Islet precursor cell (in vitro differentiated cells): ENCODE measurements at places on chromosomes 1 and 21.

DNA sequence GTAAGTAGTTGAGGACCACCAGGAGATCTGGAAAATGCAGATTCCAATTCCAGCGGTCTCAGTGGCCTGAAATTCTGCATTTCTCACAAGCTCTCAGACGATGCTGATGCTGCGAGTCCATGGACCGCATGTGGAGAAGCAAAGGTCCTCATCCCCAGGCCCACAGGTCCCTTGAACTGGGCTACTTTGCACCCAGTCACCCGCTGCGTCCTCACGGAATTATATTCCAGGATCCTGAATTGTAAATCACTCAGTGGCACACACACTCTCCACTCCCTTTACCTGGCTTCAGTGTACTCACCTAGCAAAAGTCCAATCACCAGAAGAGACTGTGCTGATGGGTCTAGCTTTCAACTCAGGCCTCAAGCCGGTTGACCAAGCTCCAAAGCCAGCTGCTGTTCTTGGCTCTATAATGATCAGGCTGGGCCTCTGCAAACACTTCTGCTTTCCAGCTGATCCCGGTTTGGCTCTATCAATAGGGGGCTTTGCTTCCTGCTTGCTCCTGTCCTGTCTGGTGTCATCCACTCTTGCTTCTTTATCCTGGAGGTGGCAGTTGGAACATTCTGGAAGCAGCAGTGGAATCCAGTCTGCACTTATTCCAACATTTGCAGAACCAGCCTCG, 904 bp upstream of the RPL22 start:
- DNase-seq, result no peak

- no peak for DNase-seq
Observed at GRCh38 chr1:186446152-186446551, 14.8 kb downstream of the PDC start.

- DNase-seq, result no peak
Observed at GRCh38 chr1:7644961-7645750, 125.9 kb upstream of the VAMP3 start.

DNA sequence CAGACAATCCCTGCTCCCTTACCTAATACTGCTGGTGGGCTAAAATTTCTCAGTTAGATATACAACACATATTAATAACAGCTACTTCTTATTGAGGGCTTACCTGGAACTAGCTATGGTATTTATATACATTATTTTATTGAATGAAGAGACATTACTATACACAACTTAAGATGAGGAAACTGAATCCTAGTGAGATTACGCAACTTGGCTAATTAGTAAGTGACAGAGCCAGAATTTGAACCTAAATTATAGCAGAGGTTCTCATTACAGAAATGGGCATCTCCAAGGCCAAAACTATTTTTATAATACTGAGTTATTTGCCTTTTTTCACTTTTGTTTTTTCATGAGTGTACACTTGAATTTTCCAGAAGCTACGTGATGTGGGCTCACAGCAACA, 44.5 kb upstream of the SMYD2 start:
- DNase-seq, result no peak

- no peak for DNase-seq
Observed at GRCh38 chr1:157600236-157600635, 2.4 kb upstream of the FCRL4 start.
